ENCODE measurements at places on chromosomes 3 and 15. TPM values are rescaled to one million over a fixed set of nuclear protein-coding genes. Genes with fewer than 3 reads are reported as not detected.

LRRC31 gene
- not detected for total RNA-seq

DNA sequence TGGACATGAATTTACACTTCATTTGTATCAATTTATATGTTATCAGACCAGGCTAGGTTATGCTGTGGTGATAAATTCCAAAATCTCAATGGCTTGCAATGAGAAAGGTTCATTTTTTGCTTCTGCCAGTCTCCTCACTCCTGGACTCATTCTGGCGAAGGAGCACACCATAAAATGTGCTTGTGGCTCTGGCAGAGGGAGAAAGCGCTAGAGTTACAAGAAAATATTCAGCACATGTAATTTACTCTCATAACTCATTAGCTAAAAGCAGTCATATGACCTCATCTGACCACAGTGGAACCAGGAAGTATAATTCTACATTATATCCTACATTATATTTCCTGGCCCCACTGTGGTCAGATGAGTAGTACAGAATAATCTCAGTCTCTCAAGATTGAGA lies 193.8 kb downstream of the BCHE start:
- H3K27me3 ChIP-seq: no peaks in the 10 kb centered on the region
- DNase-seq: no peak
- H3K27ac ChIP-seq: no peak overlapping the region
- H3K4me1 ChIP-seq: no peaks in the 10 kb centered on the region
- no peak overlapping the region for H3K4me3 ChIP-seq

DNA sequence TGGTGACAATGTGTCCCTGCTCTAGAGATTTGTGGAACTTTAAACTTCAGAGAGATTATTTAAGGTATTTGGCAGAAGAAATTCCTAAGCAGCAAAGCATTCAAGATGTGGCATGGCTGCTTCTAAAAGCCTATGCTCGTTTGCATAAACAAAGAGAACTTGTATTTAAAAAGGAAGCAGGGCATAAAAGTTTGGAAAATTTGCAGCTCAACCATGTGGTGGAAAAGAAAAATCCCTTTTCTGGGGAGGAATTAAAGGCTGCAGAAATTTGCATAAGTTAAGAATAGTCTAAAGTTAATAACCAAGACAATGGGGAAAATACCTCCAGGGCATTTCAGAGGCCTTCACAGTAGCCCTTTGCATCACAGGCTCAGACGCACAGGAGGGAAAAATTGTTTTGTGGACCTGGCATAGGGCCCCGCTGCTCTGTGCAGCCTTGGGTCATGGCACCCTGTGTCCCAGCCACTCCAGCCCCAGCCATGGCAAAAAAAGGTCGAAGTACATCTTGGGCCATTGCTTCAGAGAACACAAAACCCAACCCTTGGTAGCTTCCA lies 1109.1 kb downstream of the OTOL1 start:
- no peaks in the 10 kb centered on the region for H3K36me3 ChIP-seq
- no peaks in the 10 kb centered on the region for H3K4me1 ChIP-seq
- H3K27ac ChIP-seq: no peak overlapping the region
- H3K27me3 ChIP-seq: no peaks in the 10 kb centered on the region

GRCh38 chr3:169907476-169907875 lies 3.9 kb upstream of the SAMD7 start:
- peaks cover 11% of the 10 kb centered on the region for H3K27me3 ChIP-seq
- no peak for DNase-seq
- H3K4me3 ChIP-seq: no peak overlapping the region

Data from activated CD8-positive, alpha-beta memory T cell treated with anti-CD3 and anti-CD28 coated beads, Interleukin-2, amount 10 ng/mL, durations not matched to agents 7 days and 5 days (primary cell).